SHP77 treated with DMSO at 0.1 percent for 48 hours (cell line): ENCODE measurements at places on chromosomes 16 and 17.

GRCh38 chr17:12362853-12363455, 302.7 kb upstream of the MYOCD start:
- no peak for DNase-seq

- no peak for DNase-seq
Measured at GRCh38 chr17:6591599-6592158, 35.3 kb upstream of the PITPNM3 start.

DNA sequence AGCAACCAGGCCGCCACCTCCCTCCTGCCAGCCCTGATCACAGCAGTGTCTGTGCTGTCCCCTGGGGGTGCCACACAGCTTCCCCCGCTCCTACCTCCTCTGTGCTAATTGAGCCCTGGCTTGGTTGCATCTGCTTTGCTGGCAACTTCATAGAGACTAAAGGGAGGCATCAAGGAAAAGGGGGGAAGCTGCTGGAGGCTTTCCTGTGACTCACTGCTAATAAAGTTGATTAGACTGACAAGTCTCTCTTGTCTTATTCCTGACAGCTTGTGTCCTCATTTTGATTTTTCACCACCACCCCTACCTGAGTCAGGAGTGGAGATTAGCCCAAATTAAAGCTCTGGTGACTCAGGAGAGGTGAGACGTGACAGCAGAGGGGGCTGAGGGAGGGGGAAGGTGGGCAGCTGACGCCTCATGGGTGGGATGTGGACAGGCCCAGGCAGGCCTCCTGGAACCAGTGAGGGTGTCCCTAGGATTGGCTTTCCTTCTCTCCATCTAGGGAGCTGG, 310.0 kb downstream of the CBLN1 start:
- no peak for DNase-seq

GRCh38 chr16:78091419-78091818, 8.0 kb upstream of the WWOX start:
- no peak for DNase-seq

GRCh38 chr17:20022701-20023100, 13.5 kb downstream of the SPECC1 start:
- no peak for DNase-seq

GRCh38 chr16:27439271-27440018, 37.5 kb downstream of the IL21R start:
- DNase-seq = no peak

GRCh38 chr17:20924306-20924705, 118.5 kb downstream of the USP22 start:
- DNase-seq = no peak

DNA sequence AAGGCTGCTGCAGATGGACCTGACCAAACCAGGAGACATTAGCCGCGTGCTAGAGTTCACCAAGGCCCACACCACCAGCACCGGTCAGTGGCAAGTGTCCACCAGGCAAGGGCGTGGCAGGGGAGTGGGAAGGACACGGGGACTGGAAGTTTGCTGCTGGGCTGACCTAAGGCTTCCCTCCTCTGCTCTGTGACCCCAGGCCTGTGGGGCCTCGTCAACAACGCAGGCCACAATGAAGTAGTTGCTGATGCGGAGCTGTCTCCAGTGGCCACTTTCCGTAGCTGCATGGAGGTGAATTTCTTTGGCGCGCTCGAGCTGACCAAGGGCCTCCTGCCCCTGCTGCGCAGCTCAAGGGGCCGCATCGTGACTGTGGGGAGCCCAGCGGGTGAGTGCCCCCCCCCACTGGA, 4.8 kb downstream of the HSD11B2 start:
- DNase-seq = no peak

DNA sequence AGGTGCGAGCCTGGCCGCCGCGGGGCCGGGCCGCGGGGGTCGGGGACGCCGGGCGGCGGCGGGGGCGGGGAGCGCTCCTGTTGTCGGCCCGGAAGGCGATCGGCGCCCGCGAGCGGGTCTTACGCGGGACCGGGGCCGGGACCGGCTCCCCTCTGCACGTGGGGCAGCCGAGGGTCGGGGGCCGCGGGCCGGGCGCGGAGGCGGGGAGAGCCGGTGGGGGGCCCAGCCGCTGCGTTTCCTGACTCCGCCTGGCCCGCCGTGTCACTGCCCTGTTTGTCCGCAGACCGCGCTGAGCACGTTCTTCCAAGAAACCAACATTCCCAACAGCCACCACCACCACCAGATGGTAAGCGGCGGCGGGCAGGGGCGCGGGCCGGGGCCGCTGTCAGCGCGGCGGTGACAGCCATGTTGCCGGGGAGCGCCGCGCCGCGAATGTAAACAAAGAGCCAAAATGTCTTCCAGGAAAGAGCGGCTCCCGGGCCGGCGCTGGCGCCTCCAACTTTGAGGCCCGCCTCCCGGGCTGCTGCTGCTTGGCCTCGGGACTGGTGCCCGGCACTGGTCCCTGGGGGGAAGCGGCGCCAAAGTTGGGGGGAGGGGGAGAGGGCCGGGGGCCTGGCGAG, 586 bp downstream of the UBALD2 start:
- DNase-seq = no peak

- DNase-seq = no peak
Measured at GRCh38 chr17:61617330-61617729, 26.3 kb upstream of the NACA2 start.

DNA sequence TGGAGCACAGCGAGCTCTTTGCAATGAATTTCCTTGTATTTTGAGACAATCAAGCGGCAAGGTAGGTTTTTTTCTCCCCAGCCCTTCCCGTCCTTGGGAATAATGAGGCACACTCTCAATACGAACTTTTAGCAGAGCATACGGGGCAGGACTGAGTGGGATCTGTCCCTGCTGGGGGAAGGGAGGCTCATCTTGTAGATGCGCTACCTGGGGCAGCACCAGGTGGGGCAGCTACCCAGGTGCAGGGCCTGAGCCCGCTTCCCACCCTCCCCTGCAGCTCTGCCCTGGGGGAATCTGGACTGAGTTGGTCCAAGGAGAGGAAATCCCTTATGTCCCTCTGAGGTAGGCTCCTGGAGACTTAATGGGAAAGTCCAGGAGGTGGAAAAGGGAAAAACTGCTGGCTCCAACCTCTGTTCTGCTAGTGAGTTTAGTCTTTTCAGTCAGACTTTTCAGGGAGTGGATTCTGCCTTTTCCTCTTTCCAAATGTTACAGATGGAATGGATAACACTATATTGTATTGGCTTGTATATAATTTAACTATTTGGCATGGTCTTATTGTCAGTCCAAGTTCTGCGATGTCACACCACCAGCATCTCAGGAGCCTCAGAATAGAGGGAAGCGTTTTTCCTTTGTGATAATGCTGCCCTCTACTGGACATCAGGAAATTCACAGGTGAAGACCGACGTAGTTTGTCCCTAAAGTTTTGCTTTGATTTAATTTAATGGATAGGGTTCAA, 9.6 kb upstream of the CES1 start:
- DNase-seq = peak; percentile 5

DNA sequence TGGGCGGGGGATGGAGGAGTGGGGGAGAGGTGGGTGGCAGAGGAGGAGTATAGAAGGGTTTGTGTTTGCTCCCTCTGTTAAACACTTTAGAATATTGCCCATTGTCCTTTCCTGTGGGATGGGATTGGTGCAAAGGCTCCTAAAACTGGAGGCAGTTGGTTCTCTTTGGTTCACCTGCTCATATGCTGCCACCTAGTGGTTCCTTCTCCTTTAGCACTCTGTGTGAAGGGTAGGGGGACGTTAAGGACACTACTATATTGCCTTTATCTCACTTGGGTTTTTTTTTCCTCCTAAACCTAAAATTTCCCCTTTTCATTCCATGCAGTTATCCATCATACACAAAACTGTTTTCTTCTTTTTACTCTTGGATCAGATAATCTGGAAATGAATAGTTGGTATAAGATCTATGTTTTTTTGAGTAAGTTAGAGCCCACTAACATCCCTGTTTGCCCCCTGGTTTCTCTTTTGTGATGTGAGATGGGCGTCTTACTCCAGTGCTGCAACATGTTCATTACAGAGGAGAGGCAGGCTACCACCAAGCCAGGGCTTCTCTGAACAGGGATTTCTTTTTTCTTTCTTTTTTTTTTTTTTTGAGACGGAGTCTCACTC, 23.8 kb downstream of the SNX11 start:
- DNase-seq = peak; percentile 78

GRCh38 chr16:67268136-67268579, 11.2 kb upstream of the PLEKHG4 start:
- no peak for DNase-seq

- no peak for DNase-seq
Measured at GRCh38 chr17:10737168-10737622, 7.4 kb upstream of the TMEM220 start.

- DNase-seq = peak; percentile 17
Measured at GRCh38 chr17:41695954-41696757, 7.5 kb downstream of the EIF1 start.

GRCh38 chr17:52790359-52790955, 631.9 kb upstream of the CA10 start:
- DNase-seq = no peak

- DNase-seq = no peak
Measured at GRCh38 chr16:24915576-24915975, 69.8 kb downstream of the SLC5A11 start.

GRCh38 chr16:25064937-25065336, 46.6 kb upstream of the LCMT1 start:
- DNase-seq = no peak

- no peak for DNase-seq
Measured at GRCh38 chr17:38705523-38705802, 390 bp downstream of the MLLT6 start.

DNA sequence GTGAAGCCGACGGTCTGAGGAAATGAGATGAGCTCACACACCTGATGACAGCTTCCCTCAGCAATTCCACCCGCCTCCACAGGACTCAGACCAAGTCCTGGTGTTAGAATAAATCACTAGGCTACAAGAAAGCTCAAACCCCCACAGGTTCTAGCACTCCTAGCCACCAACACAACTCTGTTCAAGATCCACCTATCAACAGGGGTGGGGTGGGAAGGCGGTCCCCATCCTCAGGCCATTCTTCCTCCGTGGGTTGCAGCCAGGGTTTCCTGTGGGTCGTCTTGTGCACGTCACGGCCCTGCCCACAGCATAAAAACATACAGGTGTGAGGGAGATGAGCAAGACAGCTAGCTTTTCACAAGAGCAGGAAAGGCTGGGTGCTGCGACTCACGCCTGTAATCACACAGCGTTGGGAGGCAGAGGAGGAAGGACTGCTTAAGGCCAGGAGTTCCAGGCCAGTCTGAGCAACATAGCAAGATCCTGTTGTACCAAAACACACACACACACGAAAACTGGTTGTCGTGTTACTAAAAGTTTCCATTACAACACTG, 81.1 kb downstream of the ANKRD11 start:
- no peak for DNase-seq

DNA sequence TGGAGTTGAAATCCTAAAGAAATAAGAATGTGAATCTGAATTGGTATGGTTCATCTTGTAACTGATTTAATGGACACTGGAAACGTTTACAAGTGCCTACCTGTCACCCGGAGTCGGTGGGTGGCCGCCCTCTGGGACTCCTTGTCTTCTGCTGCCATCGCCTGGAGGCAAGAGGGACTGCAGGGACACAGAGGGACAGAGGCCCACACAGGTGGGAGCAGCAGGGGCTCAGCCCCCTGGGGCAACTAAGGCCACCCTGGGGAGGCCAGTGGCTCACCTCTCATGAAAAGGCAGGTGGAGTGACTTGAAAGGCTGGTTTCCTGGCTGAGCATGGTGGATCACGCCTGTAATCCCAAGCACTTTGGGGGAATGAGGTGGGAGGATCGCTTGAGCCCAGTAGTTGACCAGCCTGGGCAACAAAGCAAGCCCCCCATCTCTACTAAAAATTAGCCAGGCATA, 23.2 kb downstream of the TMEM92 start:
- DNase-seq = peak; percentile 51

DNA sequence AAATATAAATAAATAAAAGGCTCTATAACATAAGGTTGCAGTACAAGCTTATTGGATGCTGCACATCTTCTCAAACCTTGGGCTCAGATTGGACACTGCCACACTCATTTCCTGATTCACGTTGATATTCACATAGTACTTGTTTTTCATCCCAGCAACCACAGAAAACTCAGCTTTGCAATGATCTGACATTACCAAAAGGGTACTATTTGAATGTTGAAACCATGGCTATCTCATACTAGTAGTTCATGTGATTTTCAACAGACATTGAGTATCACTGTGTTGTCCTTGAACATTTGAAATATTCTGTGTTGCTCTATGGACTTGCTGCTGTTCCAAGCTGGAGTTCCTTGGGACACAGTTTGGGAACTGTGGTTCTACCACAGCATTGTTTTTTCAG, 14.0 kb upstream of the DDX52 start:
- no peak for DNase-seq

DNA sequence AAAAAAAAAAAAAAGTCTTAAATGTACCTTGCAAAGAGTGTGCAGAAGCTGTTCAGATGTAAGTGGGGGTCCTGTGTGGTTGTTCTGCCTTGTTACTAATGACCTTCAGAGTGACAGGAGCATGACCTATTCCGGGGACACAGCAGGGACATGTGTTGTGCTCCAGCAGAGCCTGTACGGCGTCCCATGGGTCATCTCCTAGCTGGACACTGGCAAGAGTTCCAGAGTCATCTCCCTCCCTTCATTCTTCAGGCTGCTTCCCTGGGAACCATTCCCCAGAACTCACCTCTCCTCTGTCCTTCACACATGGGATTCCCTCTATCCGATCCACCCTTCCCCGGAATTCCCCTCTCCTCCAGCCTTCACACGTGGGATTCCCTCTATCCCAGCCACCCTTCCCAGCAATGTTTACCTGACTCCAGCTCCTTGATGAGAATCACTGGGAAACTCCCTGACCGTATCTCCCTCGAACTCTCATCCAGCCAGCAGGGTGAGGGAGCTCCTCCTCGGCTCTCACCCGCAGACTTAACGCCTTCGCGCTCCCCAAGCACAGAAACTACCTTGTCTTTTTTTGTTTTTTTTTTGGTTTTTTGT, 85.8 kb downstream of the MRM3 start:
- no peak for DNase-seq

DNA sequence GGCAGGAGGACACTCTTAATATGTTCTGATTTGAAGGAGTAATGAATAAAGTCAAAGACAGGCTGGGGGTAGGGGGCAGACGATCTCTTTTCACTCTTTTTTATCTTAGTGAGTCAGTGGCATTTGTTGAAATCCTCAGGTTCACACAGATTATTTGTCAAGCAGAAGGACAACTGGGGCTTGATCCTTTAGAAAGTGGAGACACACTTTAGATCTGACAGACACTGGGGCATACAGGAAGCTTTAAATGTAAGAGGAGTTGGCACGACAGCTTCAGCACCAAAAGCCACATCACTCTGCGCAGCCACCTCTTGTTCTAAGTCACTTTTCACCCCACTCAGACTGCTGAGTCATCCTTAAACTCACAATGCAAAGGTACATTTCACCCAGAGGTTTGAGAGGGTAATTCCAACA, 121.5 kb downstream of the STXBP4 start:
- peak; percentile 56 for DNase-seq

DNA sequence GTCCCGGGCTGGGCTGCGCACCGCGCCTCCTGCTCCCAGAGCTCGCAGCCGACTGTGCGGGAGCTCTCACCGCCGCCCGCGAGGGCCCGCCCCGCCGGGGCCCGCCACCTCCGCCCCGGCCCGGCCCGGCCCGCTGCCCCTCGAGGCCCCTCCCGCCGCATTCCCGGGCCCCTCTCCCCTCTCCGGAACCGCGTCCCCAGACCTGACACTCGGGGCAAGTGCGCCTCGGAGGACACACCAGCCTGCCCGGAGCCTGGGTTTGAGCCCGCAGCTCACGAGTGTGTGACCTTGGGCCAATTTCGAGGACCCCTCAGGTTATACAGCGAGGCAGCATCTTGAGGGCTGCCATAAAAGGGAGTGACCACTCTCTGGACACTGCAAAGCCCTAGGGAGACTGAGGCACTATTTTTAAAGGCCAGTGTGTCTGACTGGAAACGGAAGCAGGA, 2.0 kb upstream of the GRIN2C start:
- DNase-seq = no peak
